Lower lobe of right lung (tissue), 2 donors: ENCODE measurements at places on chromosomes 2 and 18.

DNA sequence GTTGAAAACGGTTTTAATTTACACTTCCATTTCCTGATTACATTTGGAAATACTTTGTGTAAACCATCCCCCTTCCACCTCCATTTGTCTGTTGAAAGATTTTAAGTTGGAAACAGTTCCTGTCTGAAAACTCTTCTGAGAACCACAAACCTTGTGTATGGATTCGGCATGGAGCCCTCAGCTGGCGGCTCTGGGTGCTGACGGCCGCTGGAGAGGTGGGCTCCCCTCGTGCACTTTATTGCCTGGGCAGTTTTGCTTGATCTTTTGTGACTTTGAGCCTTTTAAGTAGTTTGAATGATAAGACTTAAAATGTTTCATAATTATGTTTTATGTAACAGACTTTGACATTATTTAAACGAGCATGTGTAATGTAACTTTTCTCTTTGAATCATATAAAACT, 11.1 kb downstream of the KLF11 start:
- DNase-seq, result peak; percentile 24
- H3K27ac ChIP-seq, result no peak overlapping the region
- H3K27me3 ChIP-seq, result no peaks in the 10 kb centered on the region
- H3K36me3 ChIP-seq, result peaks cover 64% of the 10 kb centered on the region
- no peak overlapping the region for H3K4me3 ChIP-seq
- peaks cover 52% of the 10 kb centered on the region for H3K4me1 ChIP-seq

GRCh38 chr2:40173276-40173675, 278.6 kb downstream of the SLC8A1 start:
- H3K27ac ChIP-seq, result no peak overlapping the region
- no peaks in the 10 kb centered on the region for H3K4me1 ChIP-seq
- H3K27me3 ChIP-seq, result no peaks in the 10 kb centered on the region
- no peak overlapping the region for H3K4me3 ChIP-seq
- no peaks in the 10 kb centered on the region for H3K36me3 ChIP-seq

GRCh38 chr18:29560270-29560669, 1383.3 kb upstream of the CDH2 start:
- no peak for DNase-seq
- no peaks in the 10 kb centered on the region for H3K4me1 ChIP-seq
- no peak overlapping the region for H3K27ac ChIP-seq

DNA sequence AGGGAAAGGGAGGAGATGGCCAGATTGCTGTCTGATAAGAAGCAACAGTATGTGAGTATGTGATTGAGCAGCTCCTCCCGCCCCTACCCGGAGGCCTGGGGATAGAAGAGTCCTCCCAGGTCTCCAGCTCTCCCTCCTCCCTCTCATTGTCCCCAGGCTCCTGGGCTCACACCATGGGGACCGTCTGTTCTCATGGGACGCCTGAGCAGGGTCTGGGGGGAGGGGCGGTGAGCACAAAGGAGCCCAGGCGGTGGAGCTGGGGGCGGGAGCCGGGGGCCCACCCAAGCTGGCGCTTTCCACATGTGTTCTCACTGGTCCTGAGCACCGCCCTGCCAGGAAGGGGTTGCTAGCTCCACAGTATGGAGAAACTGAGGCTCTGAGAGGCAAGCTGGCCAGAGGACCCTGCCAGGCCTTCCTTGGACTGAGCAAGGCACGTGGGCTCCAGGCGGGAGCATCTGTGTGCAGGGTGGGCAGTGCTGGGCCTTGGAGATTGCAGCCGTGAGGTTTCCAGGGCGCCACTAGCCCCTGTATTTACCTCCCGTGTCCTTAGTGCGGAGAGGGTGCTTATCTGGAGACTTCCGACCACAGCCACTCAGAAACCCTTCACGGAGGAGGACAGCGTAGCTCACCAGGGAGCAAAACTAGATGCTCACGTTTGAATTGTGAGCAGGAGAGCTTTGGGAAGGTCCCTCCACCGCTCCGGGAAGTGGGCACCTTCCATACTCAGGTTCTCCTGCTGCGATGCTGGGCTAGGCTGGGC, 37.4 kb downstream of the PDIA6 start:
- no peak for DNase-seq
- no peak overlapping the region for H3K27ac ChIP-seq
- H3K27me3 ChIP-seq, result no peaks in the 10 kb centered on the region
- H3K36me3 ChIP-seq, result peaks cover 23% of the 10 kb centered on the region
